ENCODE measurements at places on chromosomes 4 and X.

DNA sequence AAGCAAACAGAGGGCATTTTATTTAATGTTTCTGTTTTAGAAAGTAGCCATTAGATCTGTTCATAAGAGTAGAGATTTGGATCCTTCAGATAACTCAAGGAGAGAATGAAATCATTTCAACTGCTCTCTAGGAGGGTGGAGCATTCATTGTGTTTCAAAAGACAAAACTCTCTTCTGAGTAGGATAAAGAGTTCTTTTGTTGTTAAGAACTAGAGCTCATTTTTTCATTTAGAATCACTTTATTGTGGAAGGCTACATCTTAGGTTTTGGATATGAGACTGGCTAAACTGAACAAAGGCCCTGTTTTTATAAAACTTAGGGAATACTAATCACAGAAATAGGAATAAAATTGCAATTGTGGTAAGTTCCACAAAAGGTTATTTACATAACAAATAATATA, 193.9 kb upstream of the PCDH10 start:
- no peak for DNase-seq

- DNase-seq, result no peak
Observed at GRCh38 chrX:3191201-3191600, 149.9 kb downstream of the ARSF start.

GRCh38 chrX:146881521-146881920, 67.0 kb upstream of the CXorf51A start:
- no peak for DNase-seq

DNA sequence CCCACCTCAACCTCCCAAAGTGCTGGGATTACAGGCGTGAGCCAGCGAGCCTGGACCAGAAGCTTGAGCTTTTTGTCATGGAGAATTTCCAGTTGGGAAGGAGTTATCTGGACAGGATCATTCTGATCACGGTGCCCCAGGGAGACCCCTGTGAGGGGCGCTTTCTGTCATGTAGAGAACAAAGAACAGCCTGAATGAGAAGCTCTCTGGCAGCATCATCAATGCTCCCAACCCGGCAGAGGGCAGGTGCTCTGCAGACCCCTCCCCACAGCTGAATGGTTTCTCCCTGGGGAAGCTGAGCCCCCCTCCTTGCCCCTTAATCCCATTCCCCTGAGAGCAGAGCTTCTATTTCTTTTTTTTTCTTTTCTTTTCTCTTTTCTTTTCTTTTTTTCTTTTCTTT, 7.3 kb upstream of the CSF2RA start:
- DNase-seq, result no peak

- no peak for DNase-seq
Observed at GRCh38 chr4:47624031-47624441, 139.0 kb downstream of the ATP10D start.

GRCh38 chr4:93764639-93765246, 63.8 kb upstream of the ATOH1 start:
- peak; percentile 67 for DNase-seq

DNA sequence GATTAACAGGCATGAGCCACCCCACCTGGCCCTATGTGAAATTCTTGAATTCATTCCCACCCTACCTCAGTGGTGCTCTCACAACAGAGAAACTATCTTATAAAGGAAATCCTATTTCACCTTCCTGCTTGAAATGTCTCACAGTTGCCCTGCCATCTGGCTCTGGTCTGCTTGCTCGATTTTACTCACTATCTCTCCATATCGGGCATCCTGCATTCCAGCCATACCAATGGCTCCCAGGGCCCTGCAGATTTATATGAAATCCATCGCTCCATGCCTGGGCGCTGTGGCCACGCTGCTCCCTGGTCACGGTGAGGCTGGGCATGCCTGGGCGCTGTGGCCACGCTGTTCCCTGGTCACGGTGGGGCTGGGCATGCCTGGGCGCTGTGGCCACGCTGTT, 15.8 kb downstream of the SORBS2 start:
- no peak for DNase-seq

GRCh38 chrX:31333165-31333831, 261.5 kb upstream of the FTHL17 start:
- no peak for DNase-seq

GRCh38 chr4:7824218-7824617, 115.4 kb downstream of the AFAP1 start:
- DNase-seq, result no peak

DNA sequence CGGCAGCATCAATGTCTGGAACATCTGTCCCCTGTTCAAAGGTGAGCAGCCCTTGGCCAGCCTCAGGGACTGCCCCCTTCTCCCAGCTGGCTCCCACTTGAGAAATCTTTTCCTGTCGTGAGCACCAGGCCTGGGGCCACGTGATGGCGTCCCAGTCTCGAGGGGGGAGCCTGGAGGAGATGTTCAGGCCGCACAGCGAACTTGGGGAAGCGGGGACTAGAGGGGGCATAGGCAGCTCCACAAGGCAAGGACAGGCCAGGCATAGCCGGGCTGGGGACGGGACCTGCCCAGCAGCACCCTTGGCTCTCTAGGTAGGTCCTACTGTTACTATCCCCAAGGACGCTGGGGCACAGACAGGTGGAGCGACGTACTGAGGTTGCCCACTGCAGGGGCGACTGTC, 2.7 kb downstream of the SLC6A8 start:
- no peak for DNase-seq

GRCh38 chr4:4754641-4755040, 104.8 kb upstream of the MSX1 start:
- no peak for DNase-seq

DNA sequence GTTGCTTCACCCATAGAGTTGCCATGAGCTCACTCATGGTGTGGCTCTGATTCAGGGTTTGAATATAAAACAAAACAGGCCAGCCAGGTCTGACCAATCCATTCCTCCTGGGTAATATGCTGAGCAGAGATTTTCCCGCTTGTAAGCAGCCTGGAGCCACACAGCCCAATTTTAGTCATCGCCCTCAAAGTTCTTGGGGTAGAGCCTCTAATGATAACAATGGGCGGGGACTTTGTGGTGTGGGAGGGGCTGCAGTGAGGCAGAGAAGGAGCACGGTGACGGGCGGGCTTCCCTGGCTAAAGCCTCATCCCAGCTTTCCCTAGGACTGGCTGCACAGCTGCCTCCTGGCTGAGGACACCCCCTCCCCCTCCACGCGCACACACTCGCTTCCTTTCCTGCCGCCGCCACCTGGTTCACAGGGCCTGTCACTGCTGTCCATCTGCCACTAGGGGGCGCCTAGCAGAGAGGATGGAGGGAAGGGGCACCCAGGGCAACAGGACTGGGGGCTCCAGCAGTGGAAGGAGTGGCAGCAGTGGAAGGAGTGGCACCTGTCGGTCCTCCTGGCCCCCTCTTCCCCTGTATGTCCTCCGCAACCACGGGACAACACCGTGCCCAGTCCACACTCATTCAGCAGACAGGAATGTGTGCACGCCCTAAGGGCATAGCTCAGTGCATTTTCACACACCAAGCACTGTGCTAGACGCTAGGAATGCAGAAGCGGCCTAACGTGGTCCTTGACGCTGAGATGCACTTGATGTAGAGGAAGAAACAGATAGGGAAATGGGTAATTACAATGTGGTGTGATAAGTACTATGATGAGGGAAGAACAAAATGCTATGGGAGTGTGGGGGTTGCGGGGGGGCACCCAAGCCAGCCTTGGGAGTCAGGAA, 26.8 kb downstream of the PRPS1 start:
- DNase-seq, result peak; percentile 30

- peak; percentile 41 for DNase-seq
Observed at GRCh38 chr4:159281771-159282170, 178.9 kb downstream of the RAPGEF2 start.

- no peak for DNase-seq
Observed at GRCh38 chr4:110489901-110490508, 14.1 kb downstream of the ENPEP start.

- peak; percentile 29 for DNase-seq
Observed at GRCh38 chrX:154516656-154517100, 646 bp upstream of the FAM3A start.

GRCh38 chr4:37693450-37694190, 7.4 kb upstream of the RELL1 start:
- no peak for DNase-seq

GRCh38 chr4:23425570-23425969, 464.3 kb downstream of the PPARGC1A start:
- no peak for DNase-seq

DNA sequence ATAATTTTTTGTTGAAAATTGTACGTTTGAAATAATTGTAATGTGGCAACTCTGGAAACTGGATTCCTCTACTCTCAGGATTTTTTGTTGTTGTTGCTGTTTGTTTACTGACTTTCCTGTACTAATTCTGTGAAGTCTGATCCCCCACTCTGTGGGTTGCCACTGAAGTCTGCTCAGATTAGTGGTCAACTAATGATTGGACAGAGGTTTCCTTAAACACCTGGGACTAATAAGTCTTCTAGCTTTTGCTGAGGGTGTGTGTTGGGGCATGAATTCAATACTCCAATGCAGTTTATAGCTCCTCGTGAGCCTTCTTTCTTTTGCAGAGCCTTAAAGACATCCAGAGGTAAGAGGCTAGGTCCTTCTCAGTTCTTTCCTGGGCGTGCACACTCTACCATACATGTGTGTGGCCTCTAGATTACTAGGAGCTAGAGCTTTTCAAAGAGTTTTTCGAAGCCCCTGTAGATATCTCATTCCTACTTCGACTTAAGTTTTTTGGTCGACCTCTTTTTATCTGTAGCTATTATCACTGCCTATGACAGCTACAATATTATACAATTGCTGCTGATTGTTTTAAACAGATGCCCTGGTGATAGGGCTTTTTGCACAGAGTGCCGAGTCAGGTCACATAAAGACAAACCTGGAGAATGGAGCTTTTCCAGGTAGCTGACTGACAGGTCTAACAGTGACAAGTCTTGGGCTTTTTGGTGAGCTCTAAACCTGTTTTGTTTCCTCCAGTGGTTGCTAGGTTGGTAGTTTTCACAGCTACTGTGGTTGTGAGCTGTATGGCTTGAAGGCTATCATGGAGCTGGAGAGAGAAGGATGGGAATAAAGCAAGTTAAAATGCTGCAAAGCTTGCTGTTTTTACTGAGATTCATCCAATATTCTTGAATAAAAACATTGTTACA, 34.0 kb downstream of the BMP2K start:
- no peak for DNase-seq

DNA sequence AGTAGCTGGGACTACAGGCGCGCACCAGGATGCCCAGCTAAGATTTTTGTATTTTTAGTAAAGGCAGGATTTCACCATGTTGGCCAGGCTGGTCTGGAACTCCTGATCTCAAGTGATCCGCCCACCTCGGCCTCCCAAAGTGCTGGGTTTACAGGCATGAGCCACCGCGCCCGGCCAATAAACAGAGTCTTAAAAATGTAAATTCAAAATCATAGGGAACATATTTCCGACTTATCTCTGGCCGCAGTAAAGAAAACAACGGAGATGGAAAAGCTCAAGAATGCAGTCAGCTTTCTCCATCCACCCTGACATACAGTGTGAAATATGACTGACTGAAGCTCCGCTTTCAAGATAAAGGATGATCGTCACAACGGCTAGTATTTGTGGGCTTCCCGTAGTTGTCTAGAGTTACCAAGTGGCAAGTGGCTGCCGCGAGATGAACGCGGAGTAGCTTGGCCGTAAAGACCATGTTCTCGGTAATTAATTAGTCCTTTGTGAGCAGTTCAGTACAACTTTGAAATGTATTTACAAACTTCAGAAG, 495.1 kb upstream of the FAT1 start:
- DNase-seq, result no peak

GRCh38 chr4:84317513-84317912, 181.6 kb downstream of the NKX6-1 start:
- no peak for DNase-seq

DNA sequence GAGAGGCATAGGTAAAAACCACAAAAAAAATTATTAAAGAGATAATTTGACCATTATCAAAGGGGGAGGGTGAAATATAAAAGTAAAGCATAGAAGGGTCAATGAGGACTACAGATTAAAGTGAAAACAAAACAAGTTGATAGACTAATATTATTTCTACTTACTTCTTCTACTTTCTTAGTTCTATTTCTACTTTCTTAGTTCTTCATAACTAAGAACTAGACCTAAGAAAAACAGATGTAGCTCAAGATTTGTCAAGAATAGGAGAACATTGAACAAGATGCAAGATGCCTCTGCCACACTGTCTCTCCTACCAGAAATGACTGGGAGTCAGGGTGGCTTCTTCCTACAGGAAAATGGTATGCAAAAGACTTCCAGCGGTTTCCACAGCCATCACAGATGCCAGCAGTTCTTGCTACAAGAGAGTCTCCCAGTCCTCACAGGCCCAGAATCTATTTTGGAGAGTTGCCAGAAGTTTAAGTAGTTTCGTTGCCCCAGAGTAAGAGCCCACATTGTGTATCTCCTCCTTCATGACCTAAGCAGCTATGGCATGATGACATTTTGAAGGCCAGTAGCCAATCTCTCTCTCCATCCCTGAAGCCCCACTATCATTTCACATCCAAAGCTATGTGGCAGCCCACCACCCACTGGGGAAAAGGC, 42.9 kb upstream of the DDX60 start:
- no peak for DNase-seq

GRCh38 chrX:47191331-47191730, 2.3 kb upstream of the UBA1 start:
- DNase-seq, result peak; percentile 15

GRCh38 chr4:8917868-8918783, 46.5 kb upstream of the HMX1 start:
- peak; percentile 40 for DNase-seq

GRCh38 chrX:41982953-41983352, 59.6 kb upstream of the CASK start:
- no peak for DNase-seq

- DNase-seq, result no peak
Observed at GRCh38 chr4:71827826-71828225, 43.9 kb upstream of the GC start.

GRCh38 chr4:17385403-17385802, 126.5 kb downstream of the QDPR start:
- no peak for DNase-seq

DNA sequence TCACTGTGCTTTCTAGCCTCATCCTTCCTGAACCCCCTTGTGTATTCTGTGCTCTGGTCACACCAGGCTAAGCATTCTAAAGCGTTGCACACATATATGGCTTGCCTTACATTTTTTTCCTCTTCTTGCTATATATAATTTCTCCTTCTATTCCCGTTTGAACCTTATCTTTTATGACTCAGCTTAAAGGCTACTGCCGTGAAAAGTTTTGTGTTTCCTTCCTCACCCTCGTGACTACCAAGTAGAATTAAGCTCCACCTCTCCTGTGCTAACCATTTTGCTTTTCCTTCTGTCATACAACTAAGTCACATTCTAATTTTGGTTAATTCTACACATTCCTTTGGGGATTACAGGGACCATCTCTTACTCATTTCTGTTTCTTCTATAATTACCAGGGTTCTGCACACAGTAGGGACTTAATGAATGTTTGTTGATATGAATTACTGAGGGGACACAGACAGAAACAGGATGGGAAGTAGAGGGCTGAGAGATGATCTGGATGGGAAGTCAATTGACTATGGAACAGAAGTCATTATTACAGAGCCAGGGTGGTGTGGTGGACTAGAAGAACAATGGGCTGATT, 67.1 kb downstream of the DOCK11 start:
- DNase-seq, result no peak

GRCh38 chr4:56979421-56980072, 851 bp downstream of the POLR2B start:
- DNase-seq, result peak; percentile 4
